Right kidney (tissue), 9 donors: ENCODE measurements at places on chromosomes 2 and 18.

GRCh38 chr2:54523324-54523959 lies 67.3 kb downstream of the SPTBN1 start:
- no peak for DNase-seq

DNA sequence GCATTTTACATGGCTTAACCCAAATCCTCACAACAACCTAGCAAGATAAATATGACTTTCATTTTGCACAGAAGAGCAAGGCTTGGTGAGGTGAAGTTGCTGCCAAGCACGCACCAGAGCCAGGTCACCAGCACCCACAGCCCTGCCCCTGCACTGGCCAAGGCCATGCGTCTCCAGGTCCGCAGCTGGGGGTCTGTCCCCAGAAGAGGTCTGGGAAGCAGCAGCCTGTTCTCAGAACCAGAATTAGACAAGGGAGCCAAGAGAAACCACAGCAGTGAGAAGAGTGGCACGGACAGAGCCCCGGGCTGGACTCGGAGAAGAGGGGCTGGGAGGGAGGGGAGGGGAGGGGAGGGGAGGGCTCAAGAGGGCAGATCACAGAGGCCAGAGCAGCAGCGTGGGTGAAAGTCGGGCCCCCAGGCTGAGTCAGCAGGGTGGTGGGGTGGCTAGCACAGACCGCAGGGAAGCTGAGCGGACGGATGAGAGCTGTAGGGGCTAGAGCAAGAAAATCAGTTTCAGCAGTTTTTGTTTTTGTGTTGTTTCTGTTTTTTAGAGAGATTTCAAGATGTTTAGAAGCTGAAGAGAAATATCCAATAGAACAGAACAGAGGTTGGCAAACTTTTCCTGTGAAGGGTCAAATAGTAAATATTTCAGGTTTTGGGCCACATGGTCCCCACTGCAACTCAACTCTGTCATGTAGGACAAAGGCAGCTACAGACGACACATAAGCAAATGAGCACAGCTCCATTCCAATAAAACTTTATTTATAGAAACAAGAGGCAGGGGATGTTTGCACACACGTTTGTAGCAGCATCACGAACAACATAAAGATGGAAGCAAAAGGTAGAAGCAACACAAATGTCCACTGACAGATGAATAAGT lies 7.4 kb upstream of the MTERF4 start:
- DNase-seq = no peak

- no peak for DNase-seq
Measured at GRCh38 chr18:63346480-63347183, 20.4 kb downstream of the KDSR start.

- no peak for DNase-seq
Measured at GRCh38 chr18:76992226-76993084, 140.1 kb downstream of the MBP start.

DNA sequence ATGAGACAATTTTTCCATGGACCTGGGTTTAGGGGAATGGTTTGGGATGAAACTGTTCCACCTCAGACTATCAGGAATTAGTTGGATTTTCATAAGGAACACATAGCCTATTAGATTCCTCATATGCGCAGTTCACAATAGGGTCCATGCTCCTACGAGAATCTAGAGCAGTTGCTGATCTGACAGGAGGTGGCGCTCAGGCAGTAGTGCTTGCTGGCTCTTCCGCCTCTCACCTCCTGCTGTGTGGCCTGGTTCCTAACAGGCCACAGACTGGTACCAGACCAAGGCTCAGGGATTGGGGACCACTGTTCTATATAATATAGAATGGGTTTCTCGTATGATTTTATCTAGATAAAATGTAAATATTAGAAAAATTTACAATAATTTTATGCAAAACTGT lies 338.7 kb downstream of the CPS1 start:
- DNase-seq = no peak

GRCh38 chr2:173307293-173307692 lies 47.4 kb upstream of the CDCA7 start:
- DNase-seq = no peak

DNA sequence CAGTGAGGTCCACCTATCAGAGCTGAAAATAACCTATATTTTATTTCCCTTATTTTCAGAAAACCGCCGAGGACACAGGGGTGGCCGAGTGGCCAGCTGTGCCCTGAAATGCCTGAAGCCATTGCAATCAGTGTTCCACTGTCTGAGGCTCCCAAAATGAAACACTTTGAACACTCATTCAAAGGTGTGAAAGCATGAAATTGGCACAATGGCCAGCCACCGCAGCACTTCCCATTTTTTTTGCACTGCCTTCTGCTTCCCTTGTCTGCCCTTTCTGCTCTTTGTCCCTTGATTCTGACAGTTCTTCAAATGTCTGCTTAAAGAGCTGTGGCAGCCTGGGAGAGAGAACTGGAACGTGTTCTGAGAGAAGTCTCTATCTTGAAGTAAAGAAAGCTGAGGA lies 1127.5 kb upstream of the CELF4 start:
- no peak for DNase-seq

GRCh38 chr2:10137053-10137843 lies 14.7 kb downstream of the RRM2 start:
- no peak for DNase-seq
